ENCODE measurements at places on chromosomes 3 and 15.

DNA sequence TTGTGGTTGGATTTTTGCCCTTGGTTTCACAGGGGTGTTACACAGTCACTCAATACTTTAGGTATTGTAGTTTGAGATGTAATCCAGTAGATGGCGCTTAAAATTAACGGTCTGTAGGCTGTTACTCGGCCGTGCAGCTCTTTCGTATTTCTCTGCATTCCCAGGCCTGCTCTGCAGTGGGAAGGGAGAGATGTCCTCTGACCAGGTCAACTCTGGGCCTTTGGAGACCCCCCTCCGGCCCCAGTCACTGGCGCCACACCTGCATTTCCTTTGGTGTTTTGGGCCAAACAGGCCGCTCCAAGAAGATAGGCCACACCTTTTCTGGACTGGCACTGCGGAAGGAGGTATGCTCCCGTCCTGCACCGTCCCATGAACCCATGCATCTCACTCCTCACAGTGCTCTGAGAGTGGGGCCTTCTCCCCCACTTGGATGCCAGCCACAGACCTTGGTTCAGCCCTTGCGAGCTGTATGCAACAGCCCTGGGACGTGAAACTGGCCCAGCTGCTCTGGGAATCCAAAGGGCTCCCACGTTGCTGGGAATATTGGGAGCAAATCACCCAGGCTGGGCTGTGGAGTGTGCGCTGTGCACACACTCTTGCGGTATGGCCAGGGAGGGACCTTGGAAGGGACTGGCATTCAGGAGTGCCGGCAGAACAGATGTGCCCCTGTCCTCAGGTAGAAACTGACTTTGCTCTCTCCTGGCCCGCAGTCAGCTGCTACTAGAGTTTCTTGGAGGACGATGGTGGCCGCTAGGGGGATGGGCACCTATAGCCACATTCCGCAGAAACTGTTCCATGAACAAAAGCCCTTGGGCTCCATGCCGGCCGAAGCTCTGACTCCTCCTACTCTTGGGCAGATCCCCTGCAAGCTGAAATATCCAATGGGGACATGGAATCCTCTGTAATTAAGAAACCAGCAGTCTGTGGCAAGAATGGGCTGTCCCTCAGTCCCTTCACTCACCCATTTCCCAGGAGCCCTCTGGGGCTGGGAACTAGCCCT lies 410.5 kb upstream of the CADM2 start:
- DNase-seq: no peak

- DNase-seq: peak; percentile 50
Observed at GRCh38 chr15:60865507-60865906, 363.6 kb downstream of the RORA start.

GRCh38 chr15:82124331-82125263 lies 78.8 kb upstream of the MEX3B start:
- DNase-seq: no peak

- DNase-seq: no peak
Observed at GRCh38 chr3:113193719-113194118, 17.6 kb upstream of the BOC start.

GRCh38 chr3:144109944-144110343 lies 138.3 kb downstream of the DIPK2A start:
- peak; percentile 5 for DNase-seq

GRCh38 chr3:23760871-23761373 lies 44.8 kb upstream of the UBE2E1 start:
- no peak for DNase-seq

DNA sequence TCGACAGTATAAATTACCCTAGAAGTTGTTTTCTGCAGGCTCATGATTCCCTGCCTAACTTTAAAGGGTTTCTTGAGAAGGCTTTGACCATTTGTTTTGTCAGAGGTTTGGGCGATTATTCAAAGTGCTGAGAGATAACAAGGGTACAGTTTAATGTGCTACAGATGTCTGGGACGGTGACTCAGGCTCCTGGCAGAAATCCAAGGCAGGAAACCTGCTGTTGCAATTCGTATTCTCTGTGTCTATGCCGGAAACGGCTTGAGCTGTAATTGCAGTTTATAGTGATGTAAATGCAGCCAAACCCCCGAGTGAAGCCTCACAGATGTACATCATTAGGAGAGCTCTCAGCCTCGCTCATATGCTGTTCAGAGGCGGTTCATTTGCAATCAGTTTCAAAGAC lies 65.6 kb downstream of the SYNPR start:
- DNase-seq: peak; percentile 96

DNA sequence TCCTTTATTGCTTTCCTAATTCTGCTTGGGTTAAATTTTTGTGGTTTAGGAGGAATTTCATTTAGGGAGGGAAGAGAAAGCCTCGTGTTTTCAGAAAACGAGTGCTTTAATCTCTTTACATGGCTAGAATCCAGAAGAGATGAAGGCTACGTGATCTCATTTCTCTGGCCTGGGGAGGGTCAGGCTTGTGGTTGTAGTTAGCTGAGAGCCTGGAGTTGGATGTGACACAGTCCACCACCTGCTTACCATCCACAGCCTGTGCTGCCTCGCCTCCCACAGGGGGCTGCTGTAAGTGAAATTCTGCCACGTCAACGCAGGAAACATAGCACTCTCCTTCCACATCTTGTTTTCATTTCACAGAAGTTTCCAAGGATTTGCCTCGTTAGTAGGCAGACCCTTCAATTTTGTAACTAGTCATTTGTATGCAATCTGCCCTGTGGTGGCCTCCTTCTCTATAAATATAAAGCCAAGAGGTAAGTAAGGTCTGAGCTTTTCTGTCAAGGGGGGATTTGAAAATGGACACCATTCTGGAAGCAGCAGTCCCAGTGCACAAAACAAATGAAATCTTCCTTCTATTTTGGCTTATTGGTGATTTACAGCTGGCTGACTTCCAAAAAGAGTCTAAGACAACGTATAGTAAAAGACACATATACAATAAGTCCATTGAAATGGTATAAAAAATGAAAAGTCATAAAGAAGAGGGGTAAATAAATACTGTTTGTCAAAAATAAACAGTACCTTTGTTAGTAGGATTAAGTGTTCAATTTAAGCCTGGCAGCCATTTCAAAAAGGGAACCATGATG lies 3.4 kb downstream of the GXYLT2 start:
- peak; percentile 91 for DNase-seq

DNA sequence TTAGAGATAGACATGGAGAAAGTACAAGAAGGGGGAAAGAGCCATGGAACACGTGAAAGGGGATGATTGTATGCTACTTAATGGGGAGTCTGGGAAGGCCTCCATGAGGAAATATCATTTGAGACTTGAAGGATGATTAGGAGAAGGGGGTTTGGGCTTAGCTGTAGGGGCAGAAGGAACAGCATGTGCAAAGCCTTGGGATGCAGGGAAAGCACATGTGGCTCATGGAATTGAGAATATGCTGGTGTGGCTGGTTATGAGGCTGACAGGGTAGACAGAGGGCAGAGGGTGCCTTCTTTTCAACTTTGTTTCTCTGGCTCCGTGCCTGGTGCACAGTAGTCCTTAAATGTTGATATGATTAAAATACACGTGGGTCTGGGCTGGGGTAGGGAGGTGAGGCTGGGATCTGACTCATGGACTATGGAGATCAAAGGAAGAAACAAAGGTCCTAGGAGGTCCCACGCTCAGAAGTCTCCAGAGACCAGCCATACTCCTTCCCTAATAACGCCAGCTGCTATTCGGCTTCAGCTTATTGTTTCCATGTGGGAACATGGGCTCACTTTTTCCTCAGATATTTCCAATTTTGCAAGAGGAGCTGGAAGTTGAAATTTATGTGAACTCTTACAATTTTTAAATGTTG lies 1.1 kb downstream of the GTF2E1 start:
- peak; percentile 72 for DNase-seq

GRCh38 chr3:124201226-124201625 lies 209.3 kb upstream of the ROPN1 start:
- DNase-seq: no peak

GRCh38 chr3:97830638-97831037 lies 8.8 kb downstream of the CRYBG3 start:
- no peak for DNase-seq

DNA sequence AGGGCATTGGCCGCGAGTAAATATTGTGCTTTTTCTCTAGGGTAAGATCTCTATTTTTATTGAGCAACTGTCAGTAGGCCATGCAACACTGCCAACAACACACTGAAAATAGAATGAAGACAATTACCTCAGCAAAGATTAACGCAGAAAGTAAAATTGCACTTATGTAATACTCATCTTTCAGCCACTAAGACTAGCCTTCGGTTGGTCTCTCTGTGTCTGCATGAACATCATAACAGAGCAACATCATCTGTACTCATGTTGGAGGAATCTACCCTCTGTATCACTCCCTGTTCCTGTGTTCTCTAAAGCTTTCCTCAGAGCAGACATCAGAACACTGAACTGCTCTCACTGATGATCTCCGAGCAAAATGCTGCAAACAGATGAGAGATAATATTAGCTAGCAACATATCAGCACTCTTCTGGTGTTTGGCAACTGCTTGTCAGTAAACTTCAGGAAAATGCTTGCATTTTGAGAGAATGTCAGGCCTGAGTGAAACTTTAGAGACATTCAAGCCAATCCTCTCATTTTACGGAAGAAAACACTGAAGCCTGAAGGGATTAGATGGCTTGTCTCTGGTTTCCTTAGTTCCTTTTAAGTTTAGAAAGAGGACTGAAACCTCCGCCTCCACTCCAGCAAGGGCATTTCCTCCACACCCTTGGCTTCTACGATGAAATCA lies 8.4 kb upstream of the LRRC3B start:
- no peak for DNase-seq

GRCh38 chr3:82287562-82287961 lies 526.1 kb upstream of the GBE1 start:
- no peak for DNase-seq

DNA sequence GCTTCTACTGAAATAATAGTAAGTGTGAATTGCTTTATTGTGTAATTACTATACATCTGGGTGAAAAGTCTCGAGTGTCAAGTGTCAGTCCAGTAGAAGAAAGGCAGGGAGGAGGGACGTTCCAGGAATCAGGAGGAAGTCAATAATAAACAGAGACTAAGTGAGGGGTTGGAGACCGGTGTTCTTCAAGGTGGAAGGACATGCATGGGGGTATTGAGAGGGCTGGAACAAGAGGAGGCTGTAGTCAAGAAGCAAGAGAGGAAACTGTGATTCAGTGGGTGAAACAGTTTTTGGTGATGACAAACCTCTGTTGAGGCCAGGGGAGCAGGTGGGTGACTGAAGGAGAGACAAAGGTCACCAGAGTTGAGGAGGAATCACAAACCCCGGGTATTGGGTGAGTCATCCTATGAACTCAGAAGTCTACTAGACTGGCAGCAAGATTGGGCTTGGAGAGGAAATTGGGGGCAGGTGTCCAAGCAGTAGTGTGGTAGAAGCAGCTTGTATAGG lies 11.6 kb upstream of the SCAMP5 start:
- DNase-seq: no peak

DNA sequence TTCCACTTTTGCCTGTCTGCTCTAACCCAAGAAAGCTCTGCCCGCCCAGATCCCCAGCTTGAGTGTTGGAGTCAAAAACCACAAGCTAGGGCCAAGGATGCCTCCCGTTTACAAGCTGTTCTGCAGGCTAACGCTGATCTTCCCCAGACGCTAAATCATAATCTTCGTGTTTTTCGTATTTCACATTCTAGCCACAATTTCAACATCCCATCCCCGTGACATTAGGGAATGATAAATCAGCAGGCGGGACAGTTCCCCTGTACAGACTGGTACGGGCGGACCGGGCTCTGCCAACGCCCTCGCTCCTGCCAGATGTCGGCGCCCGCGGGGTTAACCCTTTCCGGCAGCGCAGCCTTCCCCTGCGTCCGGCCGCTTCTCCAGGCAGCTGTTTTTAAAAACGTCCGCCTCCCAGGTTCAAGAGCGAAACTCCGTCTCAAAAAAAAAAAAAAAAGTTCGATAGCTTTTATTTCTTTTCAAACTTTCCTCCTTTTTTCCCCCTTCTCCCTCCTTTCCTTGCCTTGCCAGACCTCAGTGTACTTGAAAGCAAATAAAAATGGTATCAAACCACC lies 81.0 kb upstream of the BNC1 start:
- DNase-seq: peak; percentile 84

DNA sequence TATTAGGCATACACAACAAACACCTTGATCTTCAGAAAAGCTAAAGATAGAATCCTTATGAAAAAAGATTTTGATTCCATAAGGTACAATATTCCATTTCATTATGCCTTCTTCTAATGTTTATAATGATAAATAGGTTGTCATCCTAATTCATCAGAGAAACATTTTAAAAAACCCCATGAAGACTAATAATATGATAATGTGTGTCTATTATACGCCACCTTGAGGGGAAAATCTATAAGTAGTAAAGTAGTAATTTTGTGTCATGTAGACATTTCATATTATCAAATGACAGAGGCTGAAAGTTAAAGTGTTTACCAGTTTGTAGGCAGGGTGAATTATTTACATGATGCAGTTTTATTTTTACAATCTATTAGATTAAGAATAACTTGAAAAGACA lies 524.3 kb downstream of the GBE1 start:
- no peak for DNase-seq

- DNase-seq: no peak
Observed at GRCh38 chr3:94256888-94257813, 194.3 kb downstream of the NSUN3 start.

- DNase-seq: no peak
Observed at GRCh38 chr15:77744398-77744797, 111.7 kb upstream of the LINGO1 start.

GRCh38 chr15:88015228-88015860 lies 241.2 kb downstream of the NTRK3 start:
- no peak for DNase-seq

- peak; percentile 44 for DNase-seq
Observed at GRCh38 chr15:94263341-94264273, 32.2 kb downstream of the MCTP2 start.

DNA sequence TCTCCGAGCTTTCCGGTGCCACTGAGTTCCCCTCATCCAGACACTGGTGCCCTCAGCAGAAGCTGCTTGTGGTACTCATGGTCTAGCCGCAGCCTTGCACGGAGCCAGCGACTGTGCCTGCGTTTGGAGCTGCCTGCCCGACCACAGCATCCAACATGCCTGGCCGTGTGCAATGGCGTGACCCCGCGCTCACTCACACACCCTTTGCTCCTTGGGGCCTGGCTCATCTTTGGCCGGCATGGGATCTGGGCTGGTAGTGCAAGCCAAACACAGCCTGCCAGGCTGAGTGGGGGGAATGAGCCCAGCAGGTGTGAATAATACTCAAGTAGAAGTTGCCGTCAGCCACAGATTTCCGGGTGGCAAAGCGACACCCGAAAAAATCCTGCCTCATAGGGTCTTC lies 1178.7 kb upstream of the GBE1 start:
- no peak for DNase-seq

All from fibroblast of gingiva (primary cell).